NT2/D1 (cell line): ENCODE measurements at places on chromosomes 5 and 9.

DNA sequence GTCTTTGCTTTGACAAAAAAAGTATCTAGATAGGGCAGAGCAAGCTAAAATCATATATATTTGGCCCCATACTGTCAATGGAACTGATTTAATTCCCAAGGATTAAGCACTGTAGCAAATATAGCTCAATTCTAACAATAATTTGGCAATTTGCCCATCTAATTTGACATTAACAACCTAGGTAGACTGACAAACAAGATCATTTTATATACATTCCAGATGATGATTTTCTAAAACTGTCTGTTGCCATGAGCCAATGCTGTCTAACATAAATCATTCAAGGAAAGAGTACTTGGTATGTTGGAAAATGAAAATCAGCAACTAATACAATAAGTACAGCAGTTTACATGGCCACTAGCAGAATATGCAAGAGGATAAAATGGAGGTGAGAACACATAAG is 32.1 kb downstream of the MCTP1 start:
- DNase-seq, result no peak

- DNase-seq, result no peak
These were observed 3.7 kb downstream of the SIL1 start for GRCh38 chr5:139194486-139194885.

GRCh38 chr5:162160401-162160800 is 92.8 kb downstream of the GABRG2 start:
- no peak for DNase-seq

- no peak for DNase-seq
These were observed 837 bp downstream of the PCDHB2 start for GRCh38 chr5:141095263-141095641.

DNA sequence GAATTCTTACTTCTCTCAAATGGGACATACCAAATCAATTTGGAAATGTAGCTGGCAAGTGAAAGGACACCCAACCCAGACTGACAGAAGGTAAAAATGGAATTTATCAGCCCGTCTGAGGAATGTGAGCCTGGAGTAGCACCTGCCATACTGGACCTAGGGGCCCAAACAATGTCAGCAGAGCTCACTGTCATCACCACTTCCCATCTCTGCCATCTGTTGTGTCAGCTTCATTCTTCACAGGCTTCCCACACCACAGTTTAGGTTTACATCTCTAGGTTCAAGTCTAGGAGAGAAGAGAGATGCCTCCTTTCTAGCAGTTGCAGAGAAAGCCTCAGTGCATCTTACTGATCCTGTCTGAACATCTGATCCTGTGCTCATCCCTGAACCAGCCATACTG is 222.4 kb downstream of the DOCK8 start:
- DNase-seq, result no peak

GRCh38 chr9:22143799-22144625 is 134.9 kb upstream of the CDKN2B start:
- no peak for DNase-seq

GRCh38 chr9:18338042-18338441 is 135.9 kb upstream of the ADAMTSL1 start:
- DNase-seq, result no peak

- DNase-seq, result no peak
These were observed 21.0 kb upstream of the SUSD3 start for GRCh38 chr9:93037476-93037971.

GRCh38 chr9:4425319-4426045 is 64.8 kb upstream of the SLC1A1 start:
- no peak for DNase-seq

GRCh38 chr5:33068786-33069185 is 357.7 kb downstream of the NPR3 start:
- DNase-seq, result no peak

DNA sequence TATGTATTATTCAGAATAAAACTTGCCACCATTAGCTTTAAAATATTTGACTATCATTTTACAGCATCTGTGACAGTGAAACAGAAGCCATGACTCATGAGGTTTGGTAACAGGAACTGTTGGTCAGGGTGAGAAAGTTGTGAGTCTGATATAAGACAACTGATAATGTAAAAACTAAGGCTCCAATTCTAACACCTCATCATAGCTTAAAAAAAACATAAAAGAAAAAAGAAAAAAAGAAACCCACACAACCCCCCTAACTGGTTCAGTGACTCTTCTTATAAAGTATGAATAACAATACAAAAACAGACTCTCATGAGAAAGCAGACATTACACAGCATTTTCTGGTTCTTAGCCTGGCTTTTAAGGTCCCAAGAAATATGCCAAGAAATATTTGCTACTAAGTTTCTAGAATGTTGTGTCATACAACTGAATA is 85.8 kb downstream of the MRPS27 start:
- DNase-seq, result no peak

- no peak for DNase-seq
These were observed 19.6 kb upstream of the ZCCHC7 start for GRCh38 chr9:37100741-37101140.

DNA sequence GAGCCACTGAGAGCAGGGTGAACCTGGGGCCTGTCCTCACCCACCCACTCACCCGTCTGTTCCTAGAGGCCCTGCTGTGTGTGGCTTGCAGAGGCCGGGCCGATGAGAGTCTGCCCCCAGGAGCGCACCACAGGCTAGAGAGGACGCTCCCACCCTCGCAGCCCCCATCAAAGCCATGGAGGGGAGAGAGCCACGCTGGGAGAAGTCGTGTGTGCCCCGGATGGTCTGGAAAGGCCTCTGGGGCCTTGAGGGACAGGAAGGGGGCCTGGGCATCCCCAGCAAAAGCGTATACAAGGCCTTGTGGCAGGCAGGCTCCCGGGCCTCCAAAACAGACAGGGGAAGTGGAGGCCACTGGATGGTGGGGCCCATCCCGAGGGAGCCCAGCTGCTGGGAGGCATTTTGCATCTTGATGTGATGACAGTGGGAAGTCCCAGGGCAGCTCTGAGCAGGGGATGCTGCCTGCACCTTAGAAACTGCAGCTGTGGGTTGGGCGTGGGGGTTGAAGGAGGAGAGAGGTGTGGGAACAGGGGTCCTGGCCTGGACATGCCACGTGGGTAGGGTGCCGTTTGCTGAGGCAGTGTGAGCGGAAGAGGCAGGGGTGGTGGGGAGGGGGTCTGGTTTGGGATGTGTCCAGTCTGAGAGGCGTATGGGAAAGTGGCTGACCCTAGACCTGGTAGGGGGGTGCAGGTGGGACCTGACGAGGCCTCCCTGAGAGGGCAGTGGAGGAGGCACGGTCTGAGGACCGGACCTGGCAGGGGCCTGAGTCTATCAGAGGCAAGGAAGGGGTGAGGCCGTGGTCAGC is 43.0 kb upstream of the NOTCH1 start:
- DNase-seq, result no peak
